Midbrain (tissue), 1 donor: ENCODE measurements at places on chromosomes 5 and 9.

DNA sequence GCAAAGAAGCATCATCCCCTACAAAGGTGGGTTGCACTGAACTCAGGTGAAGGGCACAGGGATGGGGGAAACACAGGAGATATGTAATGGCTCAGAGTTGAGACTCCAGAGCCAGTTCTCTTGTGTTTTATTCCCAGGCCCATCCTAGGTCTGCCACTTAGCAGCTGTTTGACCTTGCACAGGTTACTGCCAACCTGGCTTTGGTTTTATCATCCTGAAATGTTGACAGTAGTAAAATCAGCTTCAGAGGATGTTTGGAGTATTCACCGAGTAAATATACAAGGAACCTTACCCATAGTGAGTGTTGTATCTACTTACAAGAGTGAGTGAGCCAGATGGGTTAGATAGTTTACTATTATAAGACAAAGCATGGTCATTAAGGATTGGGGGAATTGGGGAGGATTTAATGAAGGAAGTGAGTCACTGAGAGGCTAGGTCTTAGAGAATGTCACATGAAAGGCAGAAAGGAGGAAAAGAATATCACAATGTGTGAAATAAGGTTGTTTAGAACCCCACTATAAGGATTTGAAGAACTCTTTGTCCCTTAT is 141.3 kb downstream of the MAN2A1 start:
- no peak for DNase-seq

GRCh38 chr9:89522261-89522958 is 24.5 kb upstream of the SEMA4D start:
- DNase-seq, result no peak

DNA sequence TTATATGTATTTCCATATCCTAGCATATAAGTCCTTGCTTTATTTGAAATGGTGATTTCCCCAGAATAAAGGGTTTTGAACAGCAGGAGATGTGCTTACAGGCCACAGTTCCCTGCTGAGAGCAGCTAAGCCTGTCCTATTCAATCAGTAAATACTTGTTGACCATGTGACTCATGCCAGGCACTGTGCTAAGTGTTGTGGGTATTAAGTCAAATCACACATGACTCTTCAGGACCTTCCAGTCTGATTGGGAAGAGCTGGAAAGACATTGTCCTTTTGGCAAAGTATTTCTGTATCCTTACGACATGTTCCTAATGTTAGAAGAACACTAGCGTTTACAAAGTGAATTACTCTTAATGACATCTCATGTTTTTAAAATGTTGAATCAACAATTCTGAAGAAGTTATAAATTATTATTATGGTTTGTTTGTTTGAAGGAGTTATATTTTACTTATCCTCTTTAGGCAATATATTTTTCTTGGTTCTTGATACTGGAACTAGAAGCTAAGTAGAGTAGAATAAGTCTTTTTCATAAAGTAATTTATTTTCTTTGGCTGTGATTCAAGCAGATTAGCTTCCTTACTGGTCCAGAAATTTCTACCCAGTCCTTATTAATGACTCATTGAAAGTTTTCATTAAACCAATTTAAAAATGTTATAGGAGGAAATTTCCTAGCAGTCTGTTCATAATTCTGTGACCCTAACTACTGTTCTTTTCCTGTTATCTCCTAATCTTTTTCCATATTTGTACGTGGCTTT is 82.1 kb downstream of the GAPVD1 start:
- DNase-seq, result no peak

- DNase-seq, result no peak
Measured at GRCh38 chr9:107648153-107648715, 158.7 kb upstream of the KLF4 start.

DNA sequence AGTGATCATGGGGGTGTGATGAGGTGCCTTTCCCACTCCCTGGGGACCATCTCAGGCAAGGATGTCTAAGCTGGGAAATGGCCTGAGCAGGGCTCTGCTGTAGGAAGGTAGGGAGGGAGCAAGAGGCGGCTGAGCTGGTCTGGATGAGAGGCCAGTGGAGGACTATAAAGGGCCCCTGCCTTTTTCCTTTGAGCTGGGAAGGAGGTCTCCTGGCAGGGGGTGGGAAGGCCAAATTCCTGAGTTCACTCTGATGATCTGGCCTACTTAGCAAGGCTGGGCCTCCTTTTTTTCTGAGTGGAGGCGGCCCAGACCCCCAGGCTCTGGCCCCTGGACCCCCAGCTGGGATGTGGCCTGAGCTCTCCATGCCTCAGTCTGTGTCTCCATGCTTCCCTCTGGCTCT is 14.3 kb upstream of the PITX1 start:
- DNase-seq, result no peak

GRCh38 chr5:96649681-96650540 is 12.3 kb upstream of the CAST start:
- no peak for DNase-seq

DNA sequence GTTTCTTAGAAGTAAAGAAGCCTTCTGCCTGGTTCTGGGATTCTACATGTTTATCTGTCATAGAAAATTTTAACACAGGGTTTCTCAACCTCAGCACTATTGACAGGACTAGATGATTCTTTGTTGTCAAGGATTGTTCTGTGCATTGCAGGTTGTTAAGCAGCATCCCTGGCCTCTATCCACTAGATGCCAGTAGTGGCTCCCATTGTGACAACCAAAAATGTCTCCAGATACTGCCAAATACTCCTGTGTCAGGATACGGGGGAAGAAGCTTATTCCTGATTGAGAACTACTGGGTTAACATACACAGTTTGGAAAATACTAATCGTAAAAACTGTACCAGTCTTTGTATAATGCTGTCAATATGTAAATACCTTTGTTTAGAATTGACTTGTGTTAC is 167.1 kb downstream of the NIPBL start:
- DNase-seq, result peak; percentile 55

GRCh38 chr5:34499001-34499734 is 157.0 kb upstream of the RAI14 start:
- DNase-seq, result no peak

DNA sequence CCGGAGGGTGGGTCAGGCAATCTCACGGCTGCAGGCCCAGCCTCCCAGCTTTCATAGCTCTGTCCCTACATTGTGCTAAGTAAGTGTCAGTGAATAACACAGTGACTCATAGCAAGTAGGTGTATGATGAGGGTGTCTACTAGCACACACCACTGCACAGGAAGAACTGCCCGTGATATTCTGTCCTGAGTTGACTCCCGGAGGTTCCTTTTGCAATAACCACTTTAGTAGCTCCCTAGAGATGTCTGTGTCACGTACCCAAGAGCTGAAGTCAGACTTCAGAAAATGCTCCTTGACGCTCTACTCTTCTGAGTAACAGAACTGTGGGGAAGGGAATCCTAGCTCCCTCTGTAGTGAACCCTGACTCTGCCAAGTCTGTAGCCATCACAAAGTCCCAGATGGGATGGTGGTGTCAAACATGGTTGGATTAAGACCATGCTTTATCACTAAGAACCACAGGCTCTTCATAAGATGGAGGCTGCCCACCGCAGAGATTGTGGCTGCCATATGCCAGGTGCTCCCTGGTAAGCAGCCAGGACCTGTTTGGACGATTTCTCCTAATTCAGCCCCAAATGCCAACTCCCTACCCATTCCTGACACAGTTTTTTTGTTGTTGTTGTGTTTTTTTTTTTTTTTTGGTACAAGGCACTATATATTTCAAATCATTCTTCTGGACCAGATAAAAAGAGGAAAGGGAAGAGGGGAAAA is 352.6 kb upstream of the PANK3 start:
- DNase-seq, result no peak

GRCh38 chr5:147216552-147217154 is 18.2 kb upstream of the STK32A start:
- no peak for DNase-seq

- DNase-seq, result no peak
Measured at GRCh38 chr5:54700986-54701578, 183.5 kb downstream of the SNX18 start.

DNA sequence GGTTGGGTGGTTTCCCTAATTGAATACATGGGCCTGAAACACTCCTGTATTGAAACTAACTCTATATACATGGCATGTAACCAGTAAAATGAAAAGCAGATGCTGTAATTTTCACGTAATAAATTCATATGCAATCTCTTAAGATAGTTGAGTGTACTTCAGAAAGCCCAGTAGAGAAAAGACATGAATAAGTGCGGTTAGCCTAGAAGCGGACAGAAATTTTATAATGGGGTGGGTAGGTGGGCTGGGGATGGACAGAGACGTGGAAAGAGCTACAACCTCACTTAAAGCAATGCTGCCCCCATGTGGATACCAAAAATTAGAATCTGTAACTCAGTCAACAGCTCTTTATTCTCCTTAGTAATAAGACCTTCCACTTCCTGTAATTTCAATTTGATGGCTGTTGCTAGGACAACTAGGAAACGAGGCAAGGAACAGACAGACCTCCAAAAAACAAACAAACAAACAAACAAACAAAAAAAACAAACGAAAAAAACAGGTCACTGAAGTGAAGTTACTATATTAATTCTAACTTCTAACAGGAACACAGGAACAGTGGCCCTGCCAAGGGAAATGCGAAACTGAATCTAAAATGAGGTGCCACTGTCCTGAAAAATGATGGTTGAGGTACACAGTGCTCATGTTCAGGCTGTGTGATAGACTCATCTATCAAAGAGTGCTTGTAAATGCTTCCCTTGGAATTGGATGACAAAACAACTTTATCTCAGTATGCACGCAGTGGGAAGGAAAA is 103.4 kb upstream of the GNA14 start:
- peak; percentile 75 for DNase-seq

DNA sequence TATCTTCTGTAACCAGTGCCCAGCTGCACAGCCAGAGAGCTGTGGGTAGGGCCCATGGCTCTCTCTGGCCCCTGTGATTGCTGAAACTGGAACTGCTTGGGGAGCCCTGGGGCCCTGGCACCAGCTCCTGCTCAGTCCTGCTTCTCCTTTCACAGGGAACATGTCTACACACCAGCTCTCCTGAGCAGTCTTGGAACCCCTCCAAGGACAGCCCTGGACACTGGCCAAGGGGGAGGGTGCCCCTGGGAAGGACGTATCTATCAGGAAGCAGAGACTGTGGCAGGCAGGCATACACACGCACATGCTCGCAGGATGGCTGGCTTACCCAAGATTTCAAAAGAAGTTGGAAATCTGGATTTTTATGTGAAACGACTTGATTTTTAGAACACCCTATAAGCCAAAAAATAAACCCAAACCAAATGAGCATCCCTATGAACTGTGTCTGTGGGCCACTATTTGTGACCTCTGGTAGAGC is 8.8 kb upstream of the TRAF1 start:
- DNase-seq, result peak; percentile 85

DNA sequence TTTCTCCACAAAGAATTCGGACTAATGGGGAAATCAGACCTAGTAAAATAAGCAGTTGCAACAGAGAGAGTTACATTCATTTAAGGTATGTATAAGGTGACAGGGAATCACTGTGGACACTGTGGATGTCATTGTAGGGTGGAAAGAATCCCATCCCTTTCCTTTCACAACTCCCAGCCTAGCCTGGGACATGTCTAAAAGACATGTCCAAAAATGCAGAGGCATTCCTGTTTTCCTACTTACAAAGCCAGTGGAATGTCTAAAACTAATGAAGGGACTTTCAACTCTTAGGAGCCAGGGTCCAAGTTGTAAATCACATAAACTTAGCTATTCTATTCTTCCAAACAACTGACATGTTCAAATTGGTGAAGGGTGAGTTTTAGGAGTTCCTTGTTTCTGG is 511.0 kb downstream of the PRELID2 start:
- no peak for DNase-seq

GRCh38 chr9:133274236-133275104 is 531 bp downstream of the ABO start:
- no peak for DNase-seq

DNA sequence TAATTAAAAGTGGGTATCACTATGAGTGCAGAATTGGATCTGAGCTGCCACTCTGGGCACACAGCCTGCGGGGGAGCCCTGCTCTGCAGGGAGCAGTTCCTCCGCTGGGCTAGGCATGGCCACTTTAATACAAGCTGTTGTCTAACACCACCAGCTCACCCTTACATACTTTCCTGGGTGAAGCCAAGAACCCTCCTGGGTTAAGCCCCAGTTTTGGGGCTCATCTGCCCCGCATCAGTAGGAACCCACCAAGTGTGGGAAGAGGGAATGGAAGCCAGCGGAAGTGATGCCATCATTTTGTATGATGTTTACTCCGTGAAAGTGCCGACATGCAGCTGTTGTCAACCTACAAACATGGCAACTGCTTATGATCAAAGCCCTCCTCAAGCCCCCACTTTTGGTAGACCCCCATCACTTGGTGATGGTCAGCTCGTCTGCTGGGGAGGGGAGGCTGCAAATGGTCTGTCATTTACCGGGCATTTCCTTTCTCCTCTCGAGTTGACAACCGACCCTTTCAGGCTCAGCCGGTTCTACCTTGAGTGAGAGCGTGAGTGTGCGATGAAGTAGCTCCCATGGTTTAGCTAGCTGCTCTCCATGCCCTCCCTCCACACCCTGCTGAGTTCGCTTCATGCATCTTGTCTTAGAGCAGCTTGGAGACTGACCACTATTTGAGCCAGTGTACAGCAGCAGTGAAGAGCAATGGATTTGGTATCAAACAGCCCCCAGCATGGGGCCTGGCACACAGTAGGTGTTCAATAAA is 95.3 kb upstream of the IER5L start:
- DNase-seq, result no peak

- DNase-seq, result no peak
Measured at GRCh38 chr5:97836816-97837215, 653.8 kb upstream of the RIOK2 start.

- DNase-seq, result no peak
Measured at GRCh38 chr5:152144556-152144955, 219.9 kb upstream of the GLRA1 start.

DNA sequence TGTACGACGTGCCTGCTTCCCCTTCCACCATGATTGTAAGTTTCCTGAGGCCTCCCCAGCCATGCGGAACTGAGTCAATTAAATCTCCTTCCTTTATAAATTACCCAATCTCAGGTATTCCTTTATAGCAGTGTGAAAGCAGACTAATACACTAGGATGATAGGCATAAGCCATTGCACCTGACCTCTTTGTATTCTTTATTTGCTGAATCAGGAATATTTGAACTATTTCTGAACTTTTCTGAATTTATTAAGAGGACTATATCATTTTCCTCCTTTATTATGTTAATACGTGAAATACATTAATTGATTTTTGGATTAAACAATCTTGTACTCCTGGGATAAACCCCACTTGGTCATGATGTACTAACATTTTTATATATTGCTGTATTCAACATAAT is 28.2 kb upstream of the NR4A3 start:
- no peak for DNase-seq

DNA sequence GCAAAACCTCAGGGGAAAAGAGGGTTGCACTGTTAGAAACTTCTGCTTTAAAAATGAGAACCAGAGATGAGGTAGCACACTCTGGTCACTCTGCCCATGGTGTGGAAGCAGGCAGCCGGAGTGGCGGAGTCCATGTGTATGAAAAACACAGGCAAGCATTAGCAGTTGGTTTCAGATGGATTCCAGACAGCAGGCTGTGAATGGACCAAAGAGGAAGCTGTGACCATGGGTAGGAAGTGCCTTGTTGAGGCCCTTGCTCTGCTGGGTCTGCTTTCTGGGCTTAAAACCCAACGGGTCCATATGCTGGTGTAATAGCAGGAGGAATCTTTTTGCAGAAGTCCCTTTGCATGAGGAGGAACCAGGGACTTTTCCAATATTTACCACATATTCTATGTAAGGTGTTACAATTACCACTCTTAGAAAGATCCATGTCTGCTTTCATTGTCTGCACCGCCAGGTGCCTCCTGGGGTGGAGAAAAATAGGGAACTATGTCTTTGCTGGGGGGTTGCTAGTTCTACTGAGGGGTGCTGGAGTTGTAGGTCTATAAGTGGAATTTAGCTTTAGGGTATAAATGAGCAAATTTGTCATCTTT is 77.0 kb downstream of the ANKRD55 start:
- DNase-seq, result peak; percentile 57
